ENCODE measurements at places on chromosomes 7 and 10.
A peak's percentile ranks its signal among the peaks of the same experiment; 100 is the strongest.

- DNase-seq, result no peak
Measured at GRCh38 chr10:121438333-121438732, 159.9 kb downstream of the FGFR2 start.

DNA sequence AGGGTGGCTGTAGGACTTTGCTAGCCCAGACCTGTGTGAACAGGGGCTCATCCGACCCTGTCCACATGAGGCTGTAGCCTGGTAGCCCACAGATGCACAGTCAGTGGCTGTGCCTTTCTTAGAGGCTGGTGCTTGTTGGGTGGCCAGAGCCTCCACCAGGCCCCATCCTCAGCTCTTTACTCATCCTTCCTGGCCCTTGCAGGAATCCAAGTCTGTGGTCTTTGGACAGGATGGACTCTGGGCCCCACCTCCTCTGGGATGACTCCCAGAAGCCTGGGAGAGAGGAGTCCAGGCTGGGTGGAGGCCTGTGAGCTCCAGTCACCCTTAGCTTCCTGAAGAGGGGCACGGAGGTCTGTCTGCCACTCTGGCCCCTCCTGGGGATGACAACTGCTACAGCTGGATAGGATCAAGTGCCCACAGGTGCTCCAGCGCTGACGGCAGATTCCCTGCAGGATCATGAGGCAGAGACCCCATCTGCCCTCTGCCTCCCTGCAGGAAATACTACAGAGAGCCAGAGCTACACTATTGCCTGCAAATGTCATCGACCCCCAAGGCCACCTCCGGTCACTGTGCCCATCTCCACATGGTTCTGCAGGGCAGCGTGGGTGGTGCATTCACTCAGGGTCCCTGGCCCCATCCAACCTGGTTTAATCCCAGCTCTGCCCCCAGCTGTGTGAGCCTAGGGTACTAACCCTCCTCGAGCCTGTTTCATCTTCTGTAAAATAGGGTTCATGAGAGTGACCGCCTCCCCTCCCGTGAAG, 114.5 kb downstream of the PTPN20 start:
- DNase-seq, result peak; percentile 58

- DNase-seq, result no peak
Measured at GRCh38 chr7:135733603-135734342, 5.8 kb upstream of the SLC13A4 start.

DNA sequence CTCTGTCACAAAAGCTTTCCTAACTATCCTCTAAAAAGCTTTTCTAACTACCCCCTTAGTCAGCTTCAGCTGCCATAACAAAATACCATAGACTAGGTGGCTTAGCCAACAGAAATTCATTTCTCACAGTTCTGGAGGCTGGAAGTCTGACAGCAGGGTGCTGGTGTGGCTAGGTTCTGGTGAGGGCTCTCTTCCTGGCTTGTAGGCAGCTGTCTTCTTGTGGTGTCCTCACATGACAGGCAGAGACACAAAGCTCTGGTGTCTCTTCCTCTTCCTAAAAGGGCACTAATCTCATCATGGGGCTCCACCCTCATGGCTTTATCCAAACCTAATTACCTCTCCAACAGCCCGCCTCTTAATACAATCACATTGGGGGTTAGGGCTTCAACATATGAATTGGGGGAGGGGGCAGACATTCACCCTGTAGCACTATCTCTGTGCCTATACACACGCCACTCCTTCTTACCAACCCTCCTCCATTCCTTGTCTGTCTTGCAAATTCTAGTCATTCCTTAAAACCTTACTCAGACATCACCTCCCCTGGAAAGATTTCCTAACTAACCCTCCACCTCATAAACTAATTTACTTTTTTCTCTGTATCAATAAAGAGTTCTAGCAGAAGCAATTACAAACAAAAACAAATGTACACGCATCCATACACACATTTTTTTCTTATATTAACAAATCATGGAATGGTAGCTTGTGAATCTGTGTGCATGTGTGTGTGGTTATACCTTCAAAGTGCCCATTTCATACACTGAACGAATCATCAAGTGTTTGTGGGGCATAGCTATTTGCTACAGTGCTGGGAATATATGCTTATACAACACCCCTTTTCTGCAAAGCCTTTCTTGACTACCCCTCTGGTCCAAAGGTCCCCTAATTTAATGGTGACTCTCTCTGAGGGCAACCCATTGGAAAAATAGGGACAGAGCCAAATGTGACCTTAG, 26.4 kb downstream of the RHOBTB1 start:
- peak; percentile 59 for DNase-seq

- DNase-seq, result no peak
Measured at GRCh38 chr10:13693783-13694700, 107.3 kb downstream of the PRPF18 start.

- no peak for DNase-seq
Measured at GRCh38 chr7:108351729-108352131, 104.5 kb downstream of the NRCAM start.

GRCh38 chr10:88672041-88672440, 7.8 kb downstream of the LIPF start:
- no peak for DNase-seq

- no peak for DNase-seq
Measured at GRCh38 chr7:22601003-22601402, 101.0 kb upstream of the STEAP1B start.

DNA sequence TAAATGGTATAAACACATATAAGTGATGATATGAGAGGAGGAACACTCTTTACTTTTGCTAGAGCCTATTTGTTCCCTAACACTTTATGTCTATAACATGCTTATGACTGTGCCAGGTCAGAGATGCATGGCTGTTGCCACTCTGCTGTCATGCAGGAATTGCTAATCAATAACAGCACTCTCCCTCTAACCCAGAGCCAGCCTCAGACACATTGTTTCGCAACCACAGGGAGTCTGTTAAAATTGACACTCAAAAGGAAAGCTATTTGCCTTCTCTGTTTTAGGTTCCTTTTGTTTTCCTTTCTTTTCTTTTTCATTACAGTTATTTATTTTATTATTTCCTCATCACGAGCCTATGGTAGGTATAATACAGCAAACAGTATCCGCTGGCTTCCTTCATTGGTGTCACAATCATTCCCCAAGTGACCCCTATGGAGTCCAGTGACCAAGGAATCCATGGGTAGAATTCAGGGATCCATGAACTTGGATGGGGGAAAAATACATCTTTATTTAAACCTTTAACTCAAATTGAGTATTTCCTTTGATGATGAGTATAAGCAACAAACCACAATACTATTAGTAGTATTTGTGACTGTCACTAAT, 6.8 kb downstream of the PON2 start:
- DNase-seq, result no peak

DNA sequence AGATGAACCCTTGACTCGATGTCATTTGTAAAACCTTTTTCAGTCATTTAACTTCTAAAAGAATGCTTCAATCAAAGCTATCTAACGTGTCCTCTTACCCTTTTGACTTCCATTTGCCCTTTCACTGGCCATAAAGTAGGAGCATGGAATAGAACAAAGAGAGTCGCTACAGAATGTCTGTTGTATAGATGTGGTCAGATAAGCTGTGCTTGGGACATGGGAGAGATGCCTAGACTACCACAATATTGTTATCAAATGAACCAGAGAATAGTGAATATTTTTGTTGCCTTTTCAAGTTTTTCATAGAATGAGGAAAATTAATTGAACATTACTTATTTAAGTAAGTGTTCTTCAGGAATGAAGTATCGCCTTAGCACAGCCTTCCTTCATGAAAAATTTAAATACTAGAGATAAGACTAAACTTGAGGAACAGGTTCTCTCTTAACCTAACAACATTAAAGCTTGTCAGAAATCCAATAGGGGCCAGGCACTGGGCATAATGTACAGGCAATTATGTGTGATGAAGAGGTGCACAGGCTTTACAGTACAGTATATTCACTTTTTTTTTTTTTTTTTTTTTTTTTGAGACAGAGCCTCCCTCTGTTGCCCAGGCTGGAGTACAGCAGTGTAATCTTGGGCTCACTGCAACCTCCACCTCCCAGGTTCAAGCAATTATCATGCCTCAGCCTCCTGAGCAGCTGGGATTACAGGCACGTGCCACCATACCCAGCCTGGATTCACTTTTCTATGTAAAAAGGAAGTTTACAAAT, 7.5 kb upstream of the KMT2E start:
- DNase-seq, result no peak

DNA sequence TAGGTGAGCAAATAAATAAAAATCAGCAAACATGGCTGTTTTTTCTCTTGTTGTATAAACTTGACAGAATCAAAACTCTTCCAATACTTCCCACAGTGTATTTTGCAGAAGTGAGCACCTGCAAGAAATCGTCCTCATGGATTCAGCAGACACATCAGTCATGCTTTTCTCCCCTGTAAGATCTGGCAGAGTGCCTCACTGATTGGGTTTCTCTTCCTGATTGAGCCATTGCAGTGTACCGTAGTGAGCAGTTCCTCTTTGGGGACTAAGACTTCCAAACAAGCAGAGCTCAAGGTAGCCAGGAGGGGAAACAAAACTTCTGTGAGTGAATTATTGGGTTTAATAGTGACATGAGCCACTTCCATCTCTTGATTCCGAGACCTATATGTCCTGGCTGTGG, 2.2 kb upstream of the CCDC3 start:
- no peak for DNase-seq

- no peak for DNase-seq
Measured at GRCh38 chr7:5302577-5302976, 19.8 kb downstream of the SLC29A4 start.

GRCh38 chr10:60810437-60811182, 32.3 kb downstream of the CDK1 start:
- DNase-seq, result peak; percentile 66

- peak; percentile 91 for DNase-seq
Measured at GRCh38 chr7:134823400-134823799, 44.0 kb downstream of the CALD1 start.

DNA sequence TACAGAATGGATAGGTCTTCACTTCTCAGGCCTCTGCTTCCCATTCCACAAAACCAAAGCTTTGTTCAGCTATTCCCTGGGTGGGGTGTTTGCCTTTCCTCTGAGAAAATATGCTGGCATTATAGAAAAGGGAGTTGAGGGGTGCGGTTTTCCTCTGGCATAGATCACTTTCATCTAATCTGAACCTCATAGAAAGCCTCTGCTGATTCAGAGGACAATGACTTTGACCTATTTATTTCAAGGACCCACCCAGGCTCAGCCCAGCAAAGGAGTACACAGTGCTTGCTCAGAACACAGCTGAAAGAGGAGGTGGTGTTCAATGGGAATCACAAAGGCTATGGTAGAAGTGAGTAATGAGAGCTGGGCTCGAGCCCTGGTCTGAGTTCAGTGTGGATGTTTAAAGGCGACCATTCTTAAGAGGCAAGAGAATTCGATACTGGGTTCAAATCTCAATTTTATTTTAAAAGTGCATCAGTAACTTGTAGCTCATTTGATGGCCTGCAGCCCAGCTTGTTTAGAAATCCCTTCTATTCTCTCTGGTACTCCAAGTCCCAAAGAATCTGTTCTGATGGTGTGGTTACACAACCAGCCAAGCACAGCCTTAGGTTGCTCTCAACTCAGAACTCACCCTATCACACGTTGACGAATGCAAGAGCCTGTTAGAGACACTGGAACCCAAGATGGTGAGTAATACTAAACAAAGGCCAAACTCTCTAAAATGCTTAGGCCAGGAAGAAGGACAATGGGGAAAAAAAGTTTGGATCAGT, 1012.8 kb downstream of the LRMDA start:
- peak; percentile 66 for DNase-seq

GRCh38 chr7:24133691-24134090, 150.3 kb upstream of the NPY start:
- no peak for DNase-seq

GRCh38 chr10:76954838-76955237, 682.8 kb downstream of the KCNMA1 start:
- no peak for DNase-seq

DNA sequence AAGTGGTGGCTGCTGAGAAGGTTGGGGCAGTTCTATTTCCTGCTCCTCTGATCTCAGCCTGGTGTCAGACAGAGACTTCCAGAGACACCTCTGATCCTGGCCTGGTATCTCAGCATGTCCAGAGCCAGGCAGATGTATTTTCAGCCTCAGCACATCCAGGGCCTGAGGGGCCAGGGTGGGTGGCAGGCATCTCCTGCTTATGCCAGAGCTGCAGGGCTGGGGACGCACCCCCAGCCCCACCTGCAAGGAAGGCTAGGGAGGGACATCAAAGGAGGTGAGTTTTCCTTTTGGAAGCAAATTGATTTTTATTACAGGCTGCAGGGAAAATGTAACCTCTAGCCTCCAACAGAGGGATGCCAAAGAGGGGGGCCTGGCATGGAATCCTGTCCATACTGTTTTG, 36.7 kb downstream of the CFAP46 start:
- no peak for DNase-seq

GRCh38 chr10:21661935-21662334, 127.9 kb downstream of the MLLT10 start:
- DNase-seq, result no peak

GRCh38 chr10:123556049-123556448, 110.1 kb upstream of the GPR26 start:
- no peak for DNase-seq

DNA sequence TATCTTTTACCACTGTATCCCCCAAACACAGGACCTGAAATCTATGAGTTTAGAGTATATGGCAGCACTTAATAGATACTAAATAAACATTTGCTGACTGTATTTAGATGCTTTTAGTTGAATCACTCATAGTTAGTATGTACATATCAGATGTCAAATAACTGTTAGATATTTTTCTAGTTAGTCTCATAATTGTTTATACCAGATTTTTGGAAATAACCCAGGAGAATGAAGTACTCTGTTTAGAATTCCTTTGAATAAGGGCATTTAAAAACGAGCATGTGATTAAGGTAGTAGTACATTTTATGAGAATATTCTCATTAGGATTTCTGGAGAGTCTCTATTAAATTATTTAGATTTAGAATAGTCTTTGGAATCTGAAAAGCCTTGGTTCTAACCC, 22.3 kb upstream of the ZEB1 start:
- no peak for DNase-seq

- DNase-seq, result no peak
Measured at GRCh38 chr7:108016841-108017775, 14.1 kb upstream of the LAMB1 start.

DNA sequence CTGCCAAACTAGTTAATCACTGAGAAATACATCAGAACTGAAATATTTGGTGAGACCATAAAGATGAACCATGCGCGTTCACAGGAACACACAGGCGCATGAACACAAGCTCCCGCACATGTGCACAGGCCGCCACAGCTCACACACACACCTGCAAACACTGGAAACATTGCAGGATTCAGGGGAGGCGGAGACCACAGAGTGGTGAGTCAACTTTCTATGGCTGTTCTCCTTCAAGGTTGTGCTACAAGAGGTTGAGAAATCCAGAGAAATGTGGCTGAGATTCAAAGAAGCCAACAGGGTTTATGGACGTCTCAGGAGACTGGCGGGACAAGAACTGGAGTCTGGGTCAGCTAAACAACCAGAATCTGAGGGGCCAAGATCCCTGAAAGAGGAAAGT, 17.8 kb downstream of the ESYT2 start:
- DNase-seq, result peak; percentile 91

- no peak for DNase-seq
Measured at GRCh38 chr7:125357676-125358455, 428.2 kb upstream of the POT1 start.

- no peak for DNase-seq
Measured at GRCh38 chr7:111098011-111098925, 7.3 kb downstream of the LRRN3 start.

Data from astrocyte (in vitro differentiated cells and primary cell).